Cortex of kidney (tissue), 1 donor: ENCODE measurements at places on chromosomes 2 and 18.

DNA sequence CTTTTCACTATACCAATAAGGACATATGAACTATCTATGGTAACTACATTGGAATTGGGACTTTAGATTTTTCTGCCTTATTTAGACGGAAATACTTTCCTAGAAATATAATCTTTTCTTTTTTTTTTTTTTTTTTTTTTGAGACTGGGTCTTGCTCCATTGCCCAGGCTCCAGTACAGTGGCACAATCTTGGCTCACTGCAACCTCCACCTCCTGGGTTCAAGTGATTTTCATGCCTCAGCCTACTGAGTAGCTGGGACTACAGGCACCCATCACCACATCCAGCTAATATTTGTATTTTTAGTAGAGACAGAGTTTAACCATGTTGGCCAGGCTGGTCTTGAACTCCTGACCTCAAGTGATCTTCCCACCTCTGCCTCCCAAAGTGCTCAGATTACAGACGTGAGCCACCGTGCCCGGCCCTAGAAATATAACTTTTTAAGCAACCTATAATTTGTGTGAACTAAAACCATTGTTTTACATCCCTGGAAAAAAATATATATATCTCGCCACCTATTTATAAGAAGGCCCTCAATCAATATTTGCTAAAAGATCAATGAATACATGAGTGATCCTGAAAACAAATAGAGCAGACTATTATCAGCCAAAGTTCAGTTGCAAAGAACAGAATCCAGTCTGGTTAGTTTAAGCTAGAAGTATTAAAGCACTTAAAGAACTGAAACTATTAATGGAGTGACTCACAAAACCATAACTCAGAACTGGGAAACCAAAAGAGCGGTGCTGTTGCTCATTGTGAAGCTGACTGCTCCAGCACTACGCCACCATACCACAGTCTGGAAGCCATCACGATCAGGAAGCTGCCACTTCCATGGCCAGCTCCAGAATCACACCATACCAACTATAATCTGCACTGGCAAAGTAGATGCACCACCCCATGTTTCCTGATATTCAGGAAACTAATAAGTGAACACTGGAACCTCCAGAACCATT lies 8.4 kb upstream of the HNRNPLL start:
- DNase-seq, result no peak

- no peak for DNase-seq
Measured at GRCh38 chr2:156930423-156930822, 327.1 kb upstream of the GALNT5 start.

DNA sequence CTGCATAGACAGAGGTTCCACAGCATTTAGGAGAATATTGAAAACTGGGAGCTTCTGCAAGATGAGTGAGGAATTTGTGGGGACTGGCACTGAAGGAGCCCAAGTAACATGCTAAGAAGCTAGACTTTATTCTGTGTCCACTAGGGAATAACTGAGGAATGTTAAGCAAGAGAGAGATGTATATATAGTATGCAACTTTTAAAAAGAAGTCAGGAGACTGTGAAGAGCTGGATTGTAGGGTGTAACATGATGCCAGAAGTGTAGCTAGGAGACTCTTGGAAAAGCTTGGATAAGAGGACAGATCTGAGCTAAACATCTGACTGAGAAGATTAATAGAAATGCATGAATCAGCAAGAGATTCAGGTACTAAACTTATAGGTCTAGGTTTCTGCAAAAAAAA lies 270.6 kb upstream of the MMADHC start:
- DNase-seq, result no peak

DNA sequence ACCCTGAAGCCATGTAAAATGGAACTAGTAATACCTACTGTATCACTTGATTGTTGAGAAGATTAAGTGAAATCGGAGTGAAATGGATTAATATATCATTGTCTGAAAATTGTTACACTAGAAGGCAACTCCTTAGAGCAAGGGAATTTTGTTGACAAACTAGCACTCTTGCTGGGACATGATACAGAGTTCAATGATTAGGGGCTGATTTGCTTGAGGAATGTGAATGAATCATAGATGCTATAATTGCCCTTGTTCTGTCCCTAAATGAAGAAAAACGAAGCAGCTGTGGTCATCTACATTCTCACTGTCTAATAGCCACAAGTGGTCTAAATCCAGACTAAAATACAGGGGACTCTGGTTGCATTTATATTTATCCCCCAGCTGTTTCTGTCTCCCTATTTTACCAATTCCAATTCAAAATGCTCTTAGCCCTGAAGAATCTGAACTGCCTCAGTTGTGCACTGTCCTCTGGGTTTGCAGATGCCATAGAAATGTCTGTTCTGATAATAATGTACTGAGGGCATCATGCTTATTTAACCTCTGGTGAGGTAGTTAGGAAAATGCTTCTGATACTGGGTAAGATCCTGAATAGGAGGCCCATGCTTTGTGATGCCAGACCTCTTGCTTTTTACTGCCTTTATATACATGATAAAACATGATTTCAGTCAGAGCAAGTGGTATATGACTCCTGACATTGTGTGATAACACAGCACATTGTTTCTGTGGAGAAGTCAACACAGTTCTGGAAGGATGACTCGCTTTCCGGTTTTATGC lies 382.1 kb downstream of the NRXN1 start:
- DNase-seq, result no peak

- no peak for DNase-seq
Measured at GRCh38 chr2:21083482-21083881, 39.6 kb upstream of the APOB start.

DNA sequence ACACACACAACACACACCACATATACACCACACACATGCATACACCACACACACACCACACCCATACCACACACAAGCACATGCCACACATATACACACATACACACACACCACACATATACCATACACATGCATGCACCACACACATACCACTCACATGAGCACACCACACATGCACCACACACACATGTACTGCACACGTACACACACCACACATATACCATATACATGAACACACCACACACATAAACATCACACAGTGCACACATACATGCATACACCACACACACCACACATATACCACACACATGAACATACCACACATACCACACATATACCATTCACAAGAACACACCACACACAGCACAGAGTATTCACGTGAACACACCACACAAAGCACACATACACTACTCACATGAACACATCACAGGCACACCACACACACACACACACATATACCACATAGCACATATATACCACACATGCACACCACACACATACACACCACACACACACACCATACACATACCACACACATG lies 219.9 kb upstream of the RAB6C start:
- no peak for DNase-seq

DNA sequence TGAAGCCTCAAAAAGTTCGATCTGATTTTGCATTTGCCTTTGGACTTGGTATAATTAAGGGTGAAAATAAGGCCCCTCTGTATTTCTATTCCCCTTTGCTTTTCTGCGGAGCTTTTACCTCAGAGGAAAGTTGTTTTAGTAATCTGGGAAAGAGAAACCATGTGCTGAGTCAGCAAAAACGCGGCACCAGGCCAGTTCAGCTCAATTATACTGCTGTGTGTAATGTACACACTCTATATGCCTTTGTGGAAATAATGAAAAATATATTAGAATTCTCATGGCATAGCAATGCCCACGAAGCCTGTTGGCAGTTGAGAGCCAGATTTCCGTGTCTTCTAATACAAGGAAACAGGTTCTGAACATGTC lies 161.9 kb upstream of the SIX2 start:
- DNase-seq, result no peak

GRCh38 chr2:45670646-45671045 lies 19.2 kb downstream of the PRKCE start:
- no peak for DNase-seq

DNA sequence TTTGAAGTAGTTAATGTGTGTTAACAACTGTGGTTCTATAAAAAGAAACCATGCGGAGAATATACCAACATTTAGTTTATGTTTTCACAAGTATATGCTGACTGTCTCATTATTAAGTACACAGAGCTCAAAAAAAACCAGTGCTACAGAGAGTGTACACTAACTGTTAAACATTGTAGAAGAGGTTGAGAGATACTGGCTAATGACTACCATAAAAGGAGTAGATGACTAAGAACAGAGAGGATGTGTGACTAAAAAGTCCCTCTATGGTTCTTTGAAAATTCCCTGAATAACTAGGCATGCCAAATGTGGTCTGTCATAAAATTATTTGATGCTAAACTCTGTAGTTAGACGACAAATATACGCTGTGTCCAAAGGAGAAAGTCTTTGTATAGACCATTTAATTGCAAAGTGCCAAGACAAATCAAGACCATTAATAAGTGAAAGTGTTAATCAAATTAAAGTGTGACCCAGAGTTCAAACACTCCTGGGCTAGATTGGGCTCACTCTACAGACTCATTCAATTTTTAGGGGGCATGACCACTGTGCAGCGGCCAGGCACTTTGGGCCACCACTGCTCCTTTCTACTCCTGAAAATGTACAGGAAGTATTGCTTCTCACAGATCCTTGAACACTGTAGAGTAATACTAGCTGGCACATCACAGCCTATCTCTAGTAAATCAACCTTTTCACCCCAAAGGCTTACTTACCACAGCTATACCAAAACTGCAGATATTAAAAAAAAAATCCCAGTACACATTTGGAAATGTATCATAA lies 45.1 kb upstream of the SERTAD2 start:
- no peak for DNase-seq

GRCh38 chr2:127541809-127542208 lies 6.3 kb downstream of the MYO7B start:
- DNase-seq, result no peak

DNA sequence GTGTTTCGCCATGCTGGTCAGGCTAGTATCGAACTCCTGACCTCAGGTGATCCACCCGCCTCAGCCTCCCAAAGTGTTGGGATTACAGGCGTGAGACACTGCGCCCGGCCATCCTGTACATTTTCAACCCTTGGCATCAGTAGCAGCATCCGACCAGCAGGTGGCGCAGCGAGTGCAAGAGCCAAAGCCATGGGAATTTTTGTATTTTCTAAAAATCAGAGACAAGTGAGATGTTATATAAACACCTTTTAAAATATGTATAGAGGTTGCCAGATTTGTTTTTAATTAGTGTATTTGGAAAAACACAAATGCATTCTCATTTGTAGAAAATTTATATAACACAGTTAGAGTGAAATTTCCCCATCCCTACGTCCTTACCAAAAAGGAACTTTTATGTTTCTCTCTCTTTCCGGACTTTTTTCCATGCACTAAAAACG lies 36.8 kb downstream of the MOGAT1 start:
- no peak for DNase-seq

GRCh38 chr2:170714381-170715061 lies 616 bp upstream of the SP5 start:
- no peak for DNase-seq

DNA sequence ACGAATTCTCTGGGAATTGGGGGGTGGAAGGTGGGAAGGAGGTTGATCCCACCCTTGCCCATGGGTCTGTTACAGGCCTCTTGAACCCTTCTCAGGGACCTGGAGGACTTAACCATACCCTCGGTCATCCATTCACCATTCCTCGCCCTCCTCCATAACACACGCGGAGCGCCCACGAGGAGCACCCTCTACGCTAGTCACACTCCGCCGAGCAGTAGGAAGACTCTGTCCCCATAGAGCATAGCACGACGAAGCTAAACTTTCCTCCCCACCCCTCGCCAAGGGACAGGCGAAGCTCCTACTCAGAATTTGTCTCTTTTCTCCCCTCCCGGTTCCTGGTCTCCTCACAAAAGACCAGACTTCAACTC lies 611 bp upstream of the ITSN2 start:
- no peak for DNase-seq

DNA sequence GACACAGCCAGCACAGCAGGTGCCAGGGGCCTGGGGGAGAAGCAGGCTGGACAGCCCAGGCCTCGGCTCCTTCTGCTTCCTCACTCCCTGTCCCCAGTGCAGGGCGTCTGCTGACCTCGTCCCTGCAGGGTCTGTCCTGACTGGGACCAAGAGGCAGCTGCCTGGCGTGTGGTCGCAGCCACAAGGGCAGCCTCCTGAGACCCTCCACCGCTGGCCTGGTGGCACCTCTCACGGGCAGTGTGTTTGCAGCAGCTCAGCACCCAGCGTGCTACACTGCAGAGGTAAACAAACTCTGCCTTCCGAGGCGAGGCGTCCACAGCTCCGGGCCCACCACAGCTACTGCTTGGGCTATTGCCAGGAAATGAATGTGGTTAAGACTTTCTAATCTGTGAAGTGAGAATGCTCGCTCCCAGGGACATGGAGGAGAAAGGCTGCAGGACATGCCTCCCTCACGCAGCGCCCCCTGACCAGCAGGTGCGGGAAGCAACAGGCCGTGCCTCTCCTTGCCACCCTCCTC lies 46.1 kb upstream of the HPCAL1 start:
- DNase-seq, result no peak
